DND-41 (cell line): ENCODE measurements at places on chromosomes 16 and 17.

- no peak overlapping the region for H3K4me3 ChIP-seq
- peaks cover 39% of the 10 kb centered on the region for H3K27me3 ChIP-seq
- no peaks in the 10 kb centered on the region for H3K4me1 ChIP-seq
- H3K36me3 ChIP-seq = no peaks in the 10 kb centered on the region
Measured at GRCh38 chr17:34770586-34770985, 190.7 kb downstream of the CCT6B start.

DNA sequence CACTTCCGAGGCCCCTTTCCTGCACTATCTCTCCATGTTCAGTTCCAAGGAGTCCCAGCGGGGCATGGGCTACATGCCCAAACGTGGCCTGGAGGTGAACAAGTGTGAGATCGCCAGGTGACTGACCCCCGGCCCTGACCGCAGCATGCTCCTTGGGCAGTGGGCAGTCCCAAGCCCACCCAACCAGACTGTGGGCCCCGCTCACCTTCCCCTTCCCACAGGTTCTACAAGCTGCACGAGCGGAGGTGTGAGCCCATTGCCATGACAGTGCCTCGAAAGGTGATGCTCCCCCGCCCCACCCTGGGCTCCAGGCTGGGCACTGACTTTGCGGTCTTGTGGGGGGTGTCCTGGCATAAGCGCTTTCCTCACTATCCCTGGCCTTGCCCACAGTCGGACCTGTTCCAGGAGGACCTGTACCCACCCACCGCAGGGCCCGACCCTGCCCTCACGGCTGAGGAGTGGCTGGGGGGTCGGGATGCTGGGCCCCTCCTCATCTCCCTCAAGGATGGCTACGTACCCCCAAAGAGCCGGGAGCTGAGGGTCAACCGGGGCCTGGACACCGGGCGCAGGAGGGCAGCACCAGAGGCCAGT lies 4.7 kb downstream of the CORO1A start:
- no peaks in the 10 kb centered on the region for H3K27me3 ChIP-seq
- H3K36me3 ChIP-seq = peaks cover 41% of the 10 kb centered on the region
- no peak overlapping the region for H3K4me3 ChIP-seq
- peak overlapping the region; percentile 36 for H3K27ac ChIP-seq
- peaks cover 42% of the 10 kb centered on the region for H3K4me1 ChIP-seq

DNA sequence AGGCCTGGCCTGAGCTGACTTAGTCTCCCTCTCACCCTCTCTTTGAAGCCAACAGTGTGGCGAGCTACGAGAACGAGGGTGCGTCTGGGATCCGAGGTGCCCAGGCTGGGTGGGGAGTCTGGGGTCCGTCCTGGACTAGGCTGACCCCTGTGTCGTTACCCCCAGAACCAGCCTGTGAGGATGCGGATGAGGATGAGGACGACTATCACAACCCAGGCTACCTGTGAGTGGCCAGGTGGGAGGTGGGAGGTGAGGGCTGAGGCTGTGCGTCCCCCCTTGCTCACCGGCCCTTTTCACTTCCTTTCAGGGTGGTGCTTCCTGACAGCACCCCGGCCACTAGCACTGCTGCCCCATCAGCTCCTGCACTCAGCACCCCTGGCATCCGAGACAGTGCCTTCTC lies 1.6 kb downstream of the LAT start:
- H3K36me3 ChIP-seq = peaks cover 43% of the 10 kb centered on the region
- no peak overlapping the region for H3K4me3 ChIP-seq
- no peak for DNase-seq
- H3K27ac ChIP-seq = no peak overlapping the region

DNA sequence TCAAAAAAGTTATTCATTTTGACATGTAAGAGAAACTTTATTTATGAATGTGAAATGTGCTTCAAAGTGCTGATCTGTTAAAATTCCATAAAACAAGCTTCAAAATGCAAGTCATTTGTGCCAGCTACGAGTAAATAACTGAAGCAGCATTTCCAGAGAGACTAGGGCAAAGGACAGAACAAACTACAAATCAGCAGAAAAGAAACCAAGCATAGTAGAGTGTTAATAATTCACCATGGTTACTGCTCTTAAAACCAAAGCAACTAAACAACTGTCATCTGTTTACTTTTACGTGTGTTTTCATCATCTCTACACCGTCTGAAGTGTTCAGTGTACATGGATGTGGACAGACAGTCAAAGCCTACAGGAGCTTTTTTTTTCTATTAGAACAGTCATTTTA lies 1.6 kb upstream of the ASPA start:
- H3K4me1 ChIP-seq = no peaks in the 10 kb centered on the region
- no peaks in the 10 kb centered on the region for H3K36me3 ChIP-seq
- no peak overlapping the region for H3K27ac ChIP-seq
- DNase-seq = no peak
- no peak overlapping the region for H3K4me3 ChIP-seq
- no peaks in the 10 kb centered on the region for H3K27me3 ChIP-seq

GRCh38 chr16:79334127-79334526 lies 266.4 kb downstream of the MAF start:
- H3K27me3 ChIP-seq = no peaks in the 10 kb centered on the region
- peak; percentile 32 for DNase-seq
- no peaks in the 10 kb centered on the region for H3K36me3 ChIP-seq
- no peaks in the 10 kb centered on the region for H3K4me1 ChIP-seq
- no peak overlapping the region for H3K27ac ChIP-seq

GRCh38 chr16:57694725-57695679 lies at the start of gene DRC7:
TSS of gene DRC7 (plus strand) at chr16:57694806. CDS start at chr16:57697950, 3,144 bp downstream.
- peak; percentile 45 for DNase-seq
- no peaks in the 10 kb centered on the region for H3K36me3 ChIP-seq
- H3K27ac ChIP-seq = no peak within 1 kb of the TSS
- no peaks in the 10 kb centered on the region for H3K27me3 ChIP-seq
- peaks cover 13% of the 10 kb centered on the region for H3K4me1 ChIP-seq
- no peak within 1 kb of the TSS for H3K4me3 ChIP-seq

DNA sequence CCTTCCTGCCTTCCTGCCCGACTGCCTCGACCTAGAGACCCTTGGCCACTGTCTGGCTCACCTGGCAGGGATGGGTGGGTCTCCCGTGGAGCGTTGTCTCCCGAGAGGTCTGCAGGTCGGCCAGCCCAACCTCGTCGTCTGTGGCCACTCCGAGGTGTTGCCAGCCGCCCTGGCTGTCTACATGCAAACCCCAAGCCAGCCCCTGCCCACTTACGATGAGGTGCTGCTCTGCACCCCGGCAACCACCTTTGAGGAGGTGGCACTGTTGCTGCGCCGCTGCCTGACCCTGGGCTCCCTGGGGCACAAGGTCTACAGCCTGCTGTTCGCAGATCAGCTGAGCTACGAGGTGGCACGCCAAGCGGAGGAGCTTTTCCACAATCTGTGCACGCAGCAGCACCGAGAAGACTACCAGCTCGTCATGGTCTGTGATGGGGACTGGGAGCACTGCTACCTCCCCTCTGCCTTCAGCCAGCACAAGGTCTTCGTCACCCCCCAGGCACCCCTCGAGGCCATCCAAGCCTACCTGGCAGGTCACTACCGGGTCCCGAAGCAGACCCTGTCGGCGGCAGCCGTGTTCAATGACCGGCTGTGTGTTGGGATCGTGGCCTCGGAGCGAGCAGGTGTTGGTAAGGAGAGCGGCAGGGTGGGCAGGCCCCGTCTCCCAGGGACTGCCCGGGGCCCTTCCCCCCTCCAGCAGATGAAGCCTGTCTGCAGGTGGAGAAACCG lies 75.1 kb upstream of the ENDOV start:
- H3K4me3 ChIP-seq = no peak overlapping the region
- no peaks in the 10 kb centered on the region for H3K27me3 ChIP-seq
- no peak for DNase-seq
- peaks cover 84% of the 10 kb centered on the region for H3K36me3 ChIP-seq
- no peaks in the 10 kb centered on the region for H3K4me1 ChIP-seq

- no peaks in the 10 kb centered on the region for H3K36me3 ChIP-seq
- no peaks in the 10 kb centered on the region for H3K4me1 ChIP-seq
- no peak overlapping the region for H3K27ac ChIP-seq
- DNase-seq = no peak
- no peak overlapping the region for H3K4me3 ChIP-seq
Measured at GRCh38 chr17:29948448-29949215, 7.2 kb downstream of the EFCAB5 start.

DNA sequence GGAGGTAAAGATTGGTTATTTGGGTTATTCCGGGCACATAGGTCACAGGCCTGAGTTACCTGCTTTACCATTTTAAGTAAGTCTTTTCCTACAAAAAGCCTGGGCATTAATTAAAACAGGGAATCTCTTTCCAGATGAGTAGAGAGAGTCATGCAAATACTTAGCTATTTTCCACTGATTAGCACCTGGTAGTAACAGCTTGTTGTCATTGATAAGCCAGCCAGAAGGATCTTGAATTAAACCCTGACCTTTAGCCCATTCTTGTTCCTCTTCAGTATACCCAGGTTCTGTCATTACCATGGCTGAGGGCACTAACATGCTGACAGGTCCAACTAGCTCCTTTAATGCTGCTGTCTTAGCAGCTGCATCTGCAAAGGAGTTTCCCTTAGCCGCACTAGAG lies 44.4 kb upstream of the ARL4D start:
- H3K4me3 ChIP-seq = no peak overlapping the region
- DNase-seq = no peak
- peaks cover 37% of the 10 kb centered on the region for H3K4me1 ChIP-seq
- no peaks in the 10 kb centered on the region for H3K36me3 ChIP-seq

GRCh38 chr17:9802294-9802693 lies 10.9 kb upstream of the DHRS7C start:
- no peaks in the 10 kb centered on the region for H3K27me3 ChIP-seq
- H3K27ac ChIP-seq = no peak overlapping the region
- no peak for DNase-seq
- H3K4me1 ChIP-seq = no peaks in the 10 kb centered on the region

GRCh38 chr17:78359321-78359996 lies 418 bp downstream of the SOCS3 start:
- H3K36me3 ChIP-seq = no peaks in the 10 kb centered on the region
- no peak for DNase-seq
- peak overlapping the region; percentile 44 for H3K27ac ChIP-seq
- peaks cover 19% of the 10 kb centered on the region for H3K4me1 ChIP-seq
- H3K4me3 ChIP-seq = peak overlapping the region; percentile 23; the same call in 1 of the 2 replicates
- peaks cover 8% of the 10 kb centered on the region for H3K27me3 ChIP-seq

GRCh38 chr16:51154271-51155171 lies 3.5 kb upstream of the SALL1 start:
- no peak for DNase-seq
- no peaks in the 10 kb centered on the region for H3K4me1 ChIP-seq
- no peaks in the 10 kb centered on the region for H3K27me3 ChIP-seq
- no peaks in the 10 kb centered on the region for H3K36me3 ChIP-seq
- H3K27ac ChIP-seq = no peak overlapping the region

- H3K27ac ChIP-seq = peak overlapping the region; percentile 77
- no peaks in the 10 kb centered on the region for H3K27me3 ChIP-seq
- no peak overlapping the region for H3K4me3 ChIP-seq
- DNase-seq = peak; percentile 58
- no peaks in the 10 kb centered on the region for H3K36me3 ChIP-seq
Measured at GRCh38 chr17:76996741-76997694, 128.8 kb downstream of the MGAT5B start.

DNA sequence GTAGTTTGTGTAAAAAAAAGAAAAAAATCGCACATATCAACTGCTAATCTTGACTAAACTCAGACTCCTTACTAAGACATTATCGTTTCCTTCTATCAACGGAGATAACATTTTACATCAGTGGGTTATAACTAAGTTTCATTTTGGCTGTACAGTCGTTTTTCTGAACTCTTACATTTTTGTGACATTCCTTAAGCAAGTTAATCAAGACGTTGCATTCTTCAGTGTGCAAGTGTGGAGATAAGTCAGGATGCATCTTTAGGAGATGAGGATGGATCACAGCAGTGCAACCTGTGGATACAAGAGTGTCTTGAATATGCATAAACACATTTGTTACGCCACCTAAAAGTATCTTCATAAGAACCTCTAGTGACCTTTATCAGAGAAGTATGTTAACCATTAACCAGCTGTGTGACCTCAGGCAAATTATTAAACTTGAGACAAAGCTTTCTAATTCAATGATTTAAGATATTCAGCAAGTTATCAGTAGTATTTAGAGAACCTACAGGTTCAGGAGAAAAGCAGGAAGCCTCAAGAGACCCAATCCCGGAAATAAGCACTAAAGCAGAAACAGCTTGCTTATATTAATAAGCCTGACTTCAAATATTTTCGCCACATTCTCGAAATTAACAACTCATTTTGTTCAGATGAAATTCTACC lies 9.4 kb downstream of the CMC2 start:
- peaks cover 7% of the 10 kb centered on the region; the same call in 1 of the 2 replicates for H3K36me3 ChIP-seq
- no peak overlapping the region for H3K4me3 ChIP-seq
- no peak overlapping the region for H3K27ac ChIP-seq
- DNase-seq = no peak

GRCh38 chr16:31409433-31409832 lies 16.3 kb downstream of the ITGAD start:
- H3K4me3 ChIP-seq = no peak overlapping the region
- no peak for DNase-seq
- no peak overlapping the region for H3K27ac ChIP-seq
- no peaks in the 10 kb centered on the region for H3K4me1 ChIP-seq

GRCh38 chr16:11032922-11033291 lies 88.5 kb downstream of the CLEC16A start:
- H3K36me3 ChIP-seq = peaks cover 71% of the 10 kb centered on the region
- H3K4me1 ChIP-seq = no peaks in the 10 kb centered on the region
- H3K27me3 ChIP-seq = no peaks in the 10 kb centered on the region

DNA sequence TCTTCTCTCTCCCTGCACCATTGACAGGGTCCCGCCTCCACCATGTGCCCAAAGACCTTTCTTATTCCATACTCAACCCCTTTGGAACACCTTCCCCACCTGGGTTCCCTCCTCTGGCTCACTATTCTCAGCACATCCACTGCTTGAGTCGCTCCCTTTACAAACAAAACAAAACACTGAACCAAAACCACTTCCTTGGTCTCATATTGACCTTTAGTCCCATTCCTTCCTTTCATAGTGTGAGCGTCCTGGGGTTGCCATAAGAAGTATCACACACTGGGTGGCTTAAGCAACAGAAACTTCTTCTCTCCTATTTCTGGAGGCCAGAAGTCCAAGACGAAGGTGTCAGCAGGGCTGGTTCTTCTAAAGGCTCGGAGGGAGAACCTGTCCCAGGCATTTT lies 6.1 kb upstream of the TNRC6C start:
- peaks cover 57% of the 10 kb centered on the region for H3K27me3 ChIP-seq
- H3K36me3 ChIP-seq = no peaks in the 10 kb centered on the region
- no peak for DNase-seq
- H3K27ac ChIP-seq = no peak overlapping the region
- H3K4me3 ChIP-seq = no peak overlapping the region
- H3K4me1 ChIP-seq = peaks cover 11% of the 10 kb centered on the region

GRCh38 chr17:73546770-73547536 lies 97.3 kb downstream of the SDK2 start:
- DNase-seq = peak; percentile 18
- H3K4me1 ChIP-seq = no peaks in the 10 kb centered on the region; the same call in 1 of the 2 replicates
- no peak overlapping the region for H3K27ac ChIP-seq
- H3K4me3 ChIP-seq = no peak overlapping the region
- H3K36me3 ChIP-seq = no peaks in the 10 kb centered on the region

GRCh38 chr17:58504826-58505351 lies 9.5 kb downstream of the MTMR4 start:
- peaks cover 98% of the 10 kb centered on the region for H3K36me3 ChIP-seq
- H3K27ac ChIP-seq = no peak overlapping the region

- DNase-seq = peak; percentile 90
- H3K4me3 ChIP-seq = no peak overlapping the region
- peaks cover 20% of the 10 kb centered on the region for H3K4me1 ChIP-seq
- H3K36me3 ChIP-seq = peaks cover 2% of the 10 kb centered on the region; the same call in 1 of the 2 replicates
Measured at GRCh38 chr16:3698941-3699340, 18.4 kb downstream of the TRAP1 start.

GRCh38 chr16:84048871-84049270 lies 6.3 kb upstream of the SLC38A8 start:
- no peak overlapping the region for H3K27ac ChIP-seq
- no peaks in the 10 kb centered on the region for H3K4me1 ChIP-seq
- no peak for DNase-seq
- H3K4me3 ChIP-seq = no peak overlapping the region
- no peaks in the 10 kb centered on the region for H3K27me3 ChIP-seq
- H3K36me3 ChIP-seq = peaks cover 42% of the 10 kb centered on the region
